ENCODE measurements at places on chromosomes 4 and X. TPM values are rescaled to one million over a fixed set of nuclear protein-coding genes. Genes with fewer than 3 reads are reported as not detected.

GRCh38 chrX:23503835-23504539 is 163.3 kb upstream of the PRDX4 start:
- no peak for DNase-seq

The RHOH gene
- 107 TPM for total RNA-seq

DNA sequence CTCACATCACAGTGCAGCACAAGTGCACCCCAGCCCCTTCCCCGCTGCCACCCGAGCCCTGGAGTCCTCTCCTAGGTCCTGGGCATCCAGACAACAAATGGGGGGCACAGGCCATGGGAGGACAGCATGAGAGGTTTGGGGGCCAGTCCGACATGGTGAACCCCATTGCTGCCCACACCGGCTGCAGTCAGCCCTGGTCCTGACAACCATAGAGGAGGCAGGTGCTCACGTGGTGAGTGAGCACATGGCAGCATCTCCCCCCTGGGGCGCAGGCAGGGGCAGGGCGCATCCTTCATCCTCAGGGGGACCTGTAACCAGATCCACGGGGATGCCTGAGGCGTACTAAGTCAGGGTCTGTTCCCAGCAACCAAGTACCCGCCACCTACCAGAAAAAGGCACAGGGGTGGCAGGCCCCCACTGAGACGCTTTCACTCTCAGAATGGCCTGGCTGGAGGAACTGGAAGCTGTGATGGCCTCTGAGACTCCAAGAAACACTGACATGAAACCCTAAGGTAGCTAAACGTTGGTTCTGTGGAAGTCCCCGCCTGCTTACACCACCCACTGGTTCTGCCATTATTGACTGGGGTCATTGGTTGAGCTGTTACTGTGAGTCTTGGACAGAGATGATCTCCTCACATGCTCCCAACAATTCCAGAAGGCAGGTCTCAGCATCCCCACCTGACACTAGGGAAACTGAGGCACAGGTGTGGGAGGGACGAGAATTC is 6.5 kb downstream of the ZFYVE28 start:
- peak; percentile 74 for DNase-seq

The ASB9 gene
- 0.33 TPM for total RNA-seq

GRCh38 chrX:54950730-54951375 is 30.2 kb downstream of the TRO start:
- no peak for DNase-seq
